ENCODE measurements at places on chromosomes 12 and 14.

GRCh38 chr12:53677016-53677799 lies 1.3 kb upstream of the ATP5MC2 start:
- DNase-seq = no peak

DNA sequence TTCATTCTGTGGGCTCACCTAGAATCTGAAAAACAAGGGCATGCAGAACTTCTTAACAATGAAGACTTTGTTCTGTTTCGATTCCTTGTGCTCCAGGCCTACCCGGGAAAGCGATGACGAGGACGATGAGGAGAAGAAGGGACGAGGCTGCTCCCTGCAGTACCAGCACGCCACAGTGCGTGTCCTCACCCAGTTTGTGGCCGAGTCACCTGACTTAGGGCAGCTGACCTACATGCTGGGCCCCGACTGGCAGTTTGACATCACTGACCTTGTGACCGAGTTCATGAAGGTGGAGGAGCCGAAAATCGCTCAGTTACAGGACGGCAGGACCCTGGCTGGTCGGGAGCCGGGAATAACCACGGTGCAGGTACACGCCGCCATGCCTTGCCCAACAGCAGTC lies 585.4 kb downstream of the AACS start:
- DNase-seq = no peak

GRCh38 chr12:71683633-71684032 lies 2.2 kb upstream of the TMEM19 start:
- no peak for DNase-seq

DNA sequence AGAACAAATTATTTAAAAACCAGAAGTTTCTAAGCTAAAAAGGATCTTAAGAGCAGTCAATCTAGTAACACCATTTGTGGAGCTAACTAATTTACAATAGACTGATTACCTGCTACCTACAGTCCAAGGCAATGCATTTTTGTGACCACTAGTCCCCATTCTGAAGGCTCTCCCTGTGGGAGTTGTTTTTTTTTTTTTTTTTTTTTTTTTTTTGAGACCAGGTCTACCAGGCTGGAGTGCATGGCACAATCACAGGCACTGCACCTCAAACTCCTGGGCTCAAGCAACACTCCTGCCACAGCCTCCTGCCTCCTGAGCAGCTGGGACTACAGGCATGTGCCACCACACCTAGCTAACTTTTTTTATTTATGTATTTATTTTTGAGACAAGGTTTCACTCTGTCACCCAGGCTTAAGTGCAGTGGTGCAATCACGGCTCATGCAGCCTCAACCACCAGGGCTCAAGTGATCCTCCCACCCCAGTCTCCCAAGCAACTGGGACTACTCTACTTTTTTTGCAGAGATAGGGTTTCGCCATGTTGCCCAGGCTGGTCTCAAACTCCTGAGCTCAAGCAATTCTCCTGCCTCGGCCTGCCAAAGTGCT lies 3.9 kb downstream of the GNPTAB start:
- DNase-seq = no peak

- no peak for DNase-seq
Measured at GRCh38 chr12:132329036-132329719, at the start of gene GALNT9. Gene GALNT9 (minus strand): TSS chr12:132329589. CDS start chr12:132329203, 386 bp downstream.

DNA sequence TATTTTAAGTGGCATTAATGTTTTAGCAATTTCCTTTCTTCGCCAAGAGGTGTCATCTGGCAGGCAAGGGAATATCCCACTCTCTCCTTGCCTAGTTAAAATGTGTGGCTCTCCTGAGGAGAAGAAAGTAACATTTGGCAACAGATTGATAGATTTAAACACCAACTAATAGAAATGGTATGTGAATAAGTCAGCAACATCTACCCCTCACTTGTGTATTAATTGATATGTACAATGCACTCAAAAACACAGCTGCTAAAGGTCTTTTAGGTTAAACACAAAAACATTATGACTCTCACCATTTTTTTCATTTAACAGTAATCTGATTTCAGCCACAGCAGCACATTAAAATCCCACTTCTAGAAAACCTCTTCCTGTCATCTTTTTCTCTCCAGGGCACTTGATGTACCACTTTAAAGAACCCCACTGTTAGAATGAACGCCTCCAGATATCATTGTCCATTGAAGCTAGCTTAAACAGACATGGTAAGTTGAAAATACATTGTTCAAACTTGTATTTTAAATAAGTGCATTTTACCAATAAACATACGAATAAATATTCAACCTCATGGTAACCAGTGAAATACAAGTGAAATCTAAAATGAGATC lies 151.7 kb downstream of the RPAP3 start:
- DNase-seq = no peak

DNA sequence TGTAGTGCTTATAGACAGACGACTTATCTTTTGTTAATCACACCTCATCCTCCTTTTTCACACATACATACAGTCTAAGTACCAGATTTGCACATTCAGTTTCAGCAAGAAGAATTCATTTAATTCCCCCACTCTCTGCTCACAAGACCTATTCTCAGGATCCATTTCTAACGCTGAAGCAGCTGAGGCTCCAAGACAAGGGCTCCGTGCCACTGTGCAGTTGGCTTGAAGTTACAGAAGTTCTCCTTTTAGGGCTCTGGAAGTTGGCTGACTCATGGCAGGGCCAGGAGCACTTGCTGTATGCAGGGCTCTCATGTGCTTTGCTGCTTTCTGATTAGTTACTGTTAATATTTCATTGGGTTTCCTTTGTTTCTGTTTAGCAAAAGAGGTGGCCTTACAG lies 1566.9 kb upstream of the TMEM132C start:
- no peak for DNase-seq

- no peak for DNase-seq
Measured at GRCh38 chr12:2580821-2581220, 213.9 kb upstream of the FKBP4 start.

- no peak for DNase-seq
Measured at GRCh38 chr12:42729535-42729900, 140.0 kb upstream of the PRICKLE1 start.

DNA sequence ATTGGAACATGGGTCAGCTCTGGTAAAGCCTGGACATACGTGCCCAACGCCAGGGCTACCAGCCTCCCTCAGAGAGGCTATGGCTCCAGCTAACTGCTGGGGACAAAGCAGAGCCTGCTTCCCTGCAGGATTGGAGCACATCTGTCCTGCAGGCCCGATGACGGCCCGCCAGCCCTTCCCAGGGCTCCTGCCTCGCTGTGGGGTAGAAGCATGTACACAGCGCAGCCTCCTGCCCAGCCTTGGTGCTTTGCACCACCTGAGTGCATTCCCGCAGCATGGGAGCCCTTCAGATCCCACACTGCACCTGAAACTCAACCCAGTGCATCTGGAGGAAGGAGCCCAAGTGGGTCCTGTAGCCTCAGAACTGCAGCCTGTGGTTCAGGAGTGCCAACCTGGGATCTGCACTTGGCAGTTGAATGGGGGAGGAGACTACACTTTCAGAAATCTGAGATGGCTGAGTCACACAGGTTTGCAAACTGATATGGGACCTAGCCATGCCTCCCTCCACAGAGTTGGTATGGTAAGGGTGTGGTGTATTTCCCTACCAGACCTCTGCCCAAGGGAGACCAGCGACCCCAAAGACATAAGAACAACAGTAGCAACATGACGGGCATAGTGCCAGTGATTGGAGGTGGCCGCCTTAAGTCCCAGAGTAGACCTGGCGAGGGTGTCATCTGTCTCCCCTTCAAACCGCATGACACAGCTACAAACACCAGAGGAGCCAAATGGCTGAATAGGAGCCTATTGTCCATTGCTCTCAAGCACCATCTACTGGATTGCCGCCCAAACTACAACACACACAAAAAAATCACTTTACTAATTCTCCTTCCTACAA lies 273.9 kb upstream of the MIS18BP1 start:
- DNase-seq = no peak

DNA sequence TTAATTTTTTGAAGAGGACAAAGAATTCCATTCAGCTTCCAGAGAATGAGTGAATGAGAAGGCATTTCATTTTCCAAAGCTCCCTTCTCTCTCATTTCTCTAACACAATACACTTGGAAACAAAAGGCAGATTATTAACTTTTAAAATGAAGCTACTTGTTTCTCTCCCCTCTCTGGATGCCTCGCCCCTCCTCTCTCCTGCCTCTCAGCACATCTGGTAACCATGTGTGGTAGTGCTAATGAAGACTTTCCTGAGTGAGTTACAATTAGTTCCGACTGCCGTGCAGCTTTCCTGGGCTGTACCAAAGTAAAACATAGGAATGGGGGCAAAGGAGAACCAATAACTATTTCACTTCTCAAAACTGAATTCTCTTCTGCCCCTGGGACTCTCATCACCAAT lies 84.7 kb upstream of the SOX5 start:
- no peak for DNase-seq

- DNase-seq = no peak
Measured at GRCh38 chr14:64762044-64763034, 58.1 kb downstream of the PLEKHG3 start.

- DNase-seq = no peak
Measured at GRCh38 chr12:19215115-19215514, 85.6 kb downstream of the PLEKHA5 start.

DNA sequence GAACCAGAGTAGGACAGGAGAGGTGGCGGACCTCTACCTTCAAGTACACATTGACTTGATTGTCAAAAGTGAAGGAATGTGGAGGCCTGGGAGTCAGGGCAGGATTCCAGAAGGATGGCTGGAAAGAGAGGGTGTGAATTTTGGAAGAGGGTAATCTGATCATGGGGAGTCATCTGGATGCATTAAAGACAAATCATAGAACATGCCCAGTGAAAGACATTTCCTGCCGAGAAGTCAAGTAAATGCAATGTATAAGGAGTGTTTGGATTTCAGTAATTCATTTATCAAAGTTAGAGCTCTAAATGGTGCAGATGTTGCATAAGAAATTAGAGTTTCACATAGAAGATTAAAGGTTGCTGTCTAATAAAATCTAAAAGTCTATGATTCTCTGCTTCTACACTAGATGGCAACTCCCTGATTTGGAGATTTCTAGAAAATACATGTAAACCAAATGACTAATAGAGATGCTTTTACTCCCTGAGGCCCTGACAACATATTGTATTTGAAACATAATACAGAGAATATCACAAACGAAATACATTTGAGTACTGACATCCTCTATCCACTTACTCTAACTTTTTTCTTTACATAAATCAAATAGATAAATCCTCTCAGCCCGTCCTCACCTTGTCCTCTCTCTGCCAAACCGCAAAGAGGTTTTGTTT lies 91.3 kb downstream of the KCNA5 start:
- DNase-seq = no peak

GRCh38 chr14:49221316-49221715 lies 364.9 kb downstream of the RPS29 start:
- no peak for DNase-seq

GRCh38 chr12:89453121-89453978 lies 71.2 kb downstream of the GALNT4 start:
- no peak for DNase-seq

- no peak for DNase-seq
Measured at GRCh38 chr14:65229748-65230728, 127.7 kb upstream of the MAX start.

GRCh38 chr12:89309440-89309802 lies 42.9 kb downstream of the DUSP6 start:
- DNase-seq = no peak

DNA sequence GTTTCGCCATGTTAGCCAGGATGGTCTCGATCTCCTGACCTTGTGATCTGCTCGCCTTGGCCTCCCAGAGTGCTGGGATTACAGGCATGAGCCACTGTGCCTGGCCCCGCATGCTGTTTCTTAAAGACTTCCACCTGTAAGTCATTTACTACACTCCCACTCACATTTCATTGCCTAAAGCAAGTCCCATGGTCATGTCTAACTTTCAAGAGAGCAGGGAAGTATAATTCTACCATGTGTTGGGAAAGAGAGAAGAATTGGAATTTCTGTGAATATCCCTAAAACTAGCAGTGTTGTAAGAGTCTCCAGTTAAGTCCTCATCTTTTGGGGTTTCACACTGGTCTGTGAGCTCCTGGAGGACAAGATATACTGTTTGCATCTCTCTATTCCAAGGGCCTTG lies 139.7 kb downstream of the EMP1 start:
- no peak for DNase-seq

- no peak for DNase-seq
Measured at GRCh38 chr14:100674897-100675619, 51.6 kb upstream of the DLK1 start.

DNA sequence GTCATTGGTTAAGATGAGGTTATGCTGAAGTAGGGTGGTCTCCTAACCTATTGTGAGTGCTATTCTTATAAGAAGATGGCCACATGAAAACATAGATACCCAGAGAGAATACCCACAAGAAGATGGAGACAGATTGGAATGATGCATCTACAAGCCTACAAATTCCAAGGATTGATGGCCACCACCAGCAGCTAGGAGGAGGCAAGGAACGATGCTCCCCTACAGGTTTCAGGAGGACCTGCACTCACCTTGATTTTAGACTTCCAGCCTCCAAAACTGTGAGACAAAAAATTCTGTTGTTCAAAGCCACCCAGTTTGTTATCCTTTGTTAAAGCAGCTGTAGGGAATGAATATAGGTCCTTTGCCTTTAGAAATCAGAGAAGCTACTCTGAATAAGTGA lies 227.4 kb downstream of the NEDD1 start:
- no peak for DNase-seq

- DNase-seq = no peak
Measured at GRCh38 chr12:104763168-104763805, 194.8 kb downstream of the SLC41A2 start.

- no peak for DNase-seq
Measured at GRCh38 chr14:59107819-59108218, 80.6 kb upstream of the DAAM1 start.

- DNase-seq = no peak
Measured at GRCh38 chr12:64883264-64884163, 59.1 kb downstream of the TBC1D30 start.

DNA sequence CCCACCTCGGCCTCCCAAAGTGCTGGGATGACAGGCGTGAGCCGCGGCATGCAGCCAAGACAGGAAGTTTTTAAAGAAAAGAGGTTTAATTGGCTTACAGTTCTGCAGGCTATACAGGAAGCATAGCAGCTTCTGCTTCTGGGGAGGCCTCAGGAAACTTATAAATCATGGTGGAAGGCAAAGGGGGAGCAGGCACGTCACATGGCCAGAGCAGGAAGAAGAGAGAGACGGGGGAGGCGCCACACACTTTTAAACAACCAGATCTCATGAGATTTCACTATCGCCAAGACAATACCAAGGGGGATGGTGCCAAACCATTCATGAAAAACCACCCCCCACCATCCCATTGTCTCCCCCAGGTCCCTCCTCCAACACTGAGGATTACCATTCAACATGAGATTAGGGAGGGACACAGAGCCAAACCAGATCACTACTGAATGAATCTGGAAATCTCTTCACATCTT lies 14.1 kb downstream of the CCDC63 start:
- no peak for DNase-seq

GRCh38 chr12:92796650-92797049 lies 93.9 kb downstream of the PLEKHG7 start:
- DNase-seq = no peak
